ENCODE measurements at places on chromosomes 1 and 21.

DNA sequence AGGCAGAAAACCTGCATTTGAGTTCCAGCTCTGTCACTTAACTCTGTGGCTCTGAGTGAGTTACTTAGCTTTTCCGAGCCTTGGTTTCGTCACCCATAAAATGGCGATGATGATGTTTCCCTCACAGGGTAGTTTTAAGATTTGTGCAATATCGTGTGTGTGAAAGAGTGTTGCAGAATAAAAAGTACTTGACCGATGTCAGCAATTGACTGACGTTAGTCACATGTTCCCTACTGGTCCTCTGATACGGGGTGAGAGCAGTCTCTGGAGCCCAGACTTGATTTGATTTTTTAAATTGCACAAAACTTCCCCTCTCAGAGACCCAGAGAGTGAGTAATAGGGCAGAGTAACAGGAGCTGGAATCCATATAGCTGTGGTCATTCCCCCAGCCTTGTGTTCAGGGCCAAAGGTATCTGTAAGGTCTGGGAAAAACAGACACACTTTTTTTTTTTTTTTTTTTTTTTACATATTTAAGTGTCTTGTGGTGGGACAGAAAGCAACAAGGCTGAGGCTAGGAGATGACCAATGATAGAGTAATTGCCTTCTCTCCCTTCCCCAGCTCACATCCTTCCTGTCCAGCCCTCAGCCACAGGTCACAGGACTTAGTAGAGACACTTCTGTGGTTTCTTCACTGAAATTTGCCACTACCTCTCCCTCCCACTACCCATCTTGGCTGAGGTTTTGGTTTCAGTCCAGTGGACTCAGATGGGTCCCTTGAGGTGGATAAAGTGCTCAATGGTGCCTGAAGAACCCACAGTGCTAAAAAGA is 2.0 kb downstream of the FCER1G start:
- DNase-seq, result peak; percentile 62

DNA sequence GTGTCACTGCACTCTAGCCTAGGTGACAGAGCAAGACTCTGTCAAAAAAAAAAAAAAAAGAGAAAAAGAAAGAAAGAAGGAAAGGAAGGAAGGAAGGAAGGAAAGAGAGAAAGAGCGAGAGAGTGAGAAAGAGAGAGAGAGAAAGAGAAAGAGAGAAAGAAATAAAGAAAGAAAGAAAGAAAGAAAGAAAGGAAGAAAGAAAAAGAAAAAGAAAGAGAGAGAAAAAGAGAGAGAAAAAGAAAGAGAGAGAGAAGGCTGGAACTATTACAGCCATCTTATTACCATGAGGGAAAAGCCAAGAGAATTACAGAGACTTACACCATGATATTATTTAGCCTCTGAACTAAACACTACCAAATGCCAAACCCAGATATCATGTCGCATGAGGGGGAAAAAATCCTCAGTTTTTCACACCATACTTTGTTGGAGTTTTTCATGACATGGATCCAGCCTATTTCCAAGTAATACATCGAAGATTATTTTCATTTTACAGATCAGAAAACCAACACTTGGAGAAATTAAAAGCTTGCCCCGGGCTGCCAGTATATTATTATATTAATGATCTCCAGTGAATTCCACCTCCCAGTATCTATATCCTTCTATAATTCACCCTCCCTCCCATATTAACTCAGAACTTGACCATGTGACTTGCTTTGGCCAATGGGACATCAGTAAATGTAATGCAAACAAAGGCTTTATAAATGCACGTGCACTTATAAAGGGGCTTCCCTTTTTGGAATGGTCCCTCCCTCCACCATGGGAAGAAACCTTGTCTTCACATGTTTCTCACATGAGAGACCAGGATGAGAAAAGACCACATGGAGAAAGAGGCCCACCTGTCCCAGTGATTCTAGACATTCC is 148.6 kb downstream of the MIS18A start:
- no peak for DNase-seq

GRCh38 chr1:218930472-218931241 is 243.0 kb upstream of the LYPLAL1 start:
- no peak for DNase-seq

DNA sequence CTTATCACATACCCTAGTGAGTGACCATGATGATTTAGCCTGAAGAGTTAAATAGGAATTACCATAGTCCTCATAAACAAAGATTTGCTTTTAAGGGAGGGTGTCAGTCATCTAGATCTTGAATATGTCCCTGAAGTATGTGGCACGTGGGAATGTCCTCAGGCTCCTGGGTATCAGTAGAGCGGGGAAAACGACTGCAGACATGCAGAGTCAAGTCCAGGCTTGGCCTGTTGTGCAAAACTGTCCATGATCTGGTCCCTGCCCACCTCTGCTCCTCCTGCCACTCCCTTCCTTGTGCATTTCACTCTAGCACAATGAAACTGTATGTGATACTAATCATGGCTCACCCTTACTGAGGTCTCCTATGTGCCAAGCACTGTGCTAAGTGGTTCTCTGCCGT is 12.9 kb downstream of the MOV10 start:
- no peak for DNase-seq

- DNase-seq, result no peak
These were observed 15.9 kb downstream of the LZIC start for GRCh38 chr1:9927259-9927658.

DNA sequence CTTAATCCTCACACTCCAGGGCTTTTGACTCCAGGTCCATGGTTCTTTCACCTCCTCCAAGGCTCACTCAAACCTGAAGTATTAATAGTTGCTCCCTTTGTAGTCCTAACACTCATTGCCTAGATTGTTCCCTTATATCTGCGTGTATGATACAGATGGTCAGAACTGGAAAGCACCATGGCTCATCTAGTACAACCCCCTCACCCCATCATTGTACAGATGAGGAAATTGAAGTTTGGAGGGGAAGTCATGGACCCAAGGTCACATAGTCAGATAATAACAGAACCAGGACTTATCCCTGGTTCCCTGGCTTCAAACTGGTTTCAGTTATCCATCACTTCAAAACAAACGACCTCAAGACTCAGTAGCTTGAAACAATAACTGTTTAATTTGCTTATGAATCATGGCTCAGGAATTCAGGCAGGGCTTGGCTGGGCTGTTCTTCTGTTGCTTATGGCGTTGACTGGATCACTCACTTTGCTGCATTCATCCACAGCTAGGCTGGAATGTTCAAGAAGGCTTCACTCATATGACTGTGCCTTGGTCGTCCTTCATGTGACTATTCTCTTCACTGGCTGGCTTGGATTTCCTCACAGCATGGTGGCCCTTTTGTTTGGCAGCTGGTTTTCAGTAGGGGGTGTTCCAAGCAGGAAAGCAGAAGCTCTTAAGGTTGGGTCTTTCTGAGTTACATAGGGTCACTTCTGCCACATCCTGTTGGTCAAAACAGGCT is 5.0 kb downstream of the NOS1AP start:
- no peak for DNase-seq

GRCh38 chr1:114270282-114270681 is 116.6 kb upstream of the SYT6 start:
- DNase-seq, result no peak

DNA sequence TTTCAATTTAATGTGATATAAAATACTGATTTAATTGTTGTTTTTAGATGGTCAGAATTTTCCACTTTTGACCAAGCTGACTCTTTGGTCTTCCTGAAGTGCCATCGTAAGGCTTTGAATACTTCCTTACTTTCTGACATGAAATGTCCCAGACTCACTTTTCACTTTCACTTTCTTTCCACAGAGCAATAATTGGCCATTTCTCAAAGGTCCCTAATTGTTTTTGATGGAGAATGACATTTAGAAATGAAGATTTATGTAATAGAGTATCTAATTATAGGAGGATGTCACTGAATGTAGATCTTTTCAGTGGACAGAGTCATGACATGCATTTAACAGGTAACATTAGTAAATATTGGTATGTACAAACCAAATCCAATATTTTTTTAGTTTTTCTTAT is 1141.6 kb downstream of the KCNT2 start:
- DNase-seq, result no peak

GRCh38 chr1:14939527-14940284 is 213.8 kb upstream of the TMEM51 start:
- no peak for DNase-seq

- no peak for DNase-seq
These were observed 6.5 kb downstream of the A3GALT2 start for GRCh38 chr1:33314416-33314815.

DNA sequence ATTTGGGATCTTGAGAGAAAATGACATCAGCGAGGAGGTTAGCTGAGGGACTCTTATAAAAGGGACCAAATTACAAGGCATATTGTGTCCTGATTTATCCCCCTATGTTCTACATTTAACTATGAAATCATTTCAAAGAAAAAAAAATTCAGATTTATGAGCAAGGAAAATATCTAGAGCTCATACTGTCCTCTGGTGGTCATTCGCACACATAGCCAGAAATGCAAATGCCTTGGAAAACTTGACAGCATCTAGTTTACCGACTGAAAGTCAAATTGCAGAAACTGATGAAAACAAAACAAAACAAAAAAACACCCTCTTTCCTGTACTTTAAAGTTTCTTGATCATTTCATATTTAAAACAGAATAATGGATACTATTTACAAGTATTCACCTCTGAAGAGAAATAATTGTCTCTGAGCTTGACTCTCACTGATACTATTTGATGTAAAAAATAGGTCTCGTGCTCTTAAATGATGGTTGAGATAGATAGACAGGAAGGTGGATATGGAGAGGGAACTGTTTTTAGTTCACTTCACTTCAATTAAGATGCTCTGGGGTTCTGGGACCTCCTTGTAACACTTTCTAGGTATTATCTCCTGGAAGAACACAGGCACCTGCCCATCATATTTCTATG is 253.8 kb downstream of the PCP4 start:
- DNase-seq, result no peak

- no peak for DNase-seq
These were observed 1.6 kb upstream of the RUNX3 start for GRCh38 chr1:24931468-24932231.

DNA sequence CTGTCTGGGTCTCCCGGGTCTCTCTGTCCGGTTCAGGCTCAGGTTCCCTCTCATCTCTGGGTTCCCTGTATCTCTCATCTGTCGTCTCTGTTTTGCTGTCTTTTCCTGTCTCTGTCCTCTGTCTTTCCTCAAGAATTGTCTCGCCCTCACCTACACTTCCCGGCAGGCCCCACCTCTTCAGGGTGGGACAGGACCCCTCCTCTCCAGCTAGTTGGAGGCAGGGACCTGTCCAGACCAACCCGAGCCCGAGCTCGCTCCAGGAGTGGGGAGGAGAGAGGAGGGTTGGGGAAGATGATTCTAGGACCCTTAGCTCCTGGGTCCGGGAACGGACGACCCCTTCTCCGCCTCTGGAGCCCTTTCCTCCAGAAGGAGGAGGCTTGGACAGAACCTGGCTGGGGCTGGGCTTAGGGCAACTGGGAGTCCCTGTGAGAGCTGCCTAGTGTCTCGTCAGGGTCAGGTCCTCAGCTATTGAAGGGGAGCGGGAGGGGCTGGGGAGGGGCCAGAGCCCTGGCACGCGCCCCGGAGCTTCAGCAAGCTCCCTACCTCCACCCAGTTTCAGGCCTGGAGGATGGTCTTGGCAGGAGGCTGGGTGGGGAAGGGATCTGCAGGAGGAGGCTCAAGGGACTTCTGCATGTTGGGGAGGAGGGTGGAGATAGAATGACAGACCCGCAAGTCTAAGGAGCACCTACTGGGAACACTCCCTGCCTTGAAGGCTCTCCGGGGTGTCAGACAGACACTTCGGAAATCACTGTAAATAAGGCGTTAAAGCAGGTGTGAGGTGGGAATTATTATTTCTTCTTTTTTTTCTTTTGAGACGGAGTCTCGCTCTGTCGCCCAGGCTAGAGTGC is 26.3 kb upstream of the EPB41 start:
- no peak for DNase-seq

- DNase-seq, result peak; percentile 75
These were observed 8.1 kb upstream of the INKA2 start for GRCh38 chr1:111747282-111747734.

GRCh38 chr1:86382878-86383277 is 13.2 kb downstream of the ODF2L start:
- no peak for DNase-seq

DNA sequence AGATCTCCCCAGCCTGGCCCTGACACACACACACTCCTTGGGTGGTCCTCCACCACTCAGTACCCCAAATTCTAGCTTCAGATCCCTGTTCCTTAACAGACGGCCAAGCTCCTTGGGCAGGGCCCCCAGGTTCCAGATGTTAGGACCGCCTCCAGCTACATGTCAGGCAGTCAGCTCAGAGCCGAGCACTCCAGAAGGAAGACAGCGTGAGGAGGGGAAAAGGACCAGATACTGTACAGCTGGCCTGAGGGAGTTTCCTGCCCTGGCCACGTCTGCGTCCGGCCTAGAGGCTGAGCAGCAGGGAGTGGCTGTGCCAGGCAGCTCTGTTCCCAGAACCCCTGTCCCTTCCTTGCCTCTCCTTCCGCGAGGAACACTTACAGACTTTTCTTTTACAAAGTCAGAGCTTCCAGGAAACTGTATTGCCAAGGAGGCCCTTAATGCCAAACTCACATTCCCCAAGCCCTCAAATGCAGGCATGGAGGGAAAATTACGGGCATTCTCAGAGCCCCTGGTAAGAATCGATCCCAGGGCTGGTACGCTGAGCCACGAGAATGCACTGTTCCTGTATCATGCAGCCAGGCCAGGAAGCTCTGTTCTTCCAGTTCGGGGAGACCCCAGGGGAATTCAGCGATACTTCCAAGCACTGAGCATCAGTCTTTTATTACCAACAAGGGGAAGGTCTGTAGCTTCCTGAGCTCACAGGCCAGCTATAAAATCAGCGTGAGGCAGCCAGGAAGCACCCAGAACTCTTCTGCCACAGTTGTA is 45.2 kb upstream of the CNTN2 start:
- no peak for DNase-seq
